CD4-positive, alpha-beta T cell treated with Interleukin-1 beta for 1 hour (primary cell): ENCODE measurements at places on chromosomes 5 and 9.

- DNase-seq = no peak
These were observed 149.7 kb upstream of the ADAMTS16 start for GRCh38 chr5:4990462-4990861.

GRCh38 chr5:53291528-53291927, 182.0 kb upstream of the MOCS2 start:
- no peak for DNase-seq

DNA sequence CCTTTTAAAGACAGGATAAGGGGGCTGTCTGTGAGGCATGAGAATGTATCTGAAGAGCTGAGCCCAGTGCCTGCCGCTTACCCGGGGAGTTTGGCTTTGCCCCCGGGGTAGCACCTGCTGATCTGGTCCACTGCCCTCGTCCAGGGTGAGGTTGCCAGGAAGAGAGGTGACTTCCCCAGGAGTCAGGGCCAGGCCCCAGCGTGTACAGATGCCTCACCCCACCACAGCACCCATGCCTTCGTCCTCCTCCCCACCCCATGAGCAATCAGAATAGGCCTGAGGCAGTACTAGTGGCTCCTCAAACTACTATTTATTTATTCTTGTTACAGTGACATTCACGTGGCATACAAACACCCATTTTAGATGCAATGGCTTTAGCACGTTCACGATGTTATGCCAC, 15.7 kb upstream of the AIF1L start:
- no peak for DNase-seq

GRCh38 chr5:79759436-79759835, 69.8 kb downstream of the CMYA5 start:
- DNase-seq = no peak

- no peak for DNase-seq
These were observed 1.0 kb downstream of the ZDHHC11 start for GRCh38 chr5:849651-850301.

- no peak for DNase-seq
These were observed 106.5 kb upstream of the LARP1 start for GRCh38 chr5:154648706-154649105.

DNA sequence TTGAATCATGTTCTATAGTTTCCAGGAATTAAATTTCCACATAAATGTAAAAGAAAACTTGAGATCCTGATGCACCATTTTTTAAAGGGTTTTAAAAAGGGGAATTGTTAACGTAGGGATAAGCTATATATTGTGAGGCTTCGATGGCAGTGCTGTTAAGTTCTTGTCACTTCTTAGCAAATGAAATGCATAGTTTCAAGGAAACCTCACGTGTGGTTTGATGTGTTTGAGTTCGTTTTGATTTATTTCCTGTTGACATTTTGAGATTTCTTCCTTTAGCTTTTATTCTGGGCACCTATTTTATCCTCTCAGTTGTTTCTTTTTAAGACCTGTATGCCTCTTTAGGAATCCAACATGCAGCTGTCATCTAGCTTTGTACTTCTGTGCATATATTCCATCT, 301.0 kb downstream of the DOCK8 start:
- DNase-seq = no peak

DNA sequence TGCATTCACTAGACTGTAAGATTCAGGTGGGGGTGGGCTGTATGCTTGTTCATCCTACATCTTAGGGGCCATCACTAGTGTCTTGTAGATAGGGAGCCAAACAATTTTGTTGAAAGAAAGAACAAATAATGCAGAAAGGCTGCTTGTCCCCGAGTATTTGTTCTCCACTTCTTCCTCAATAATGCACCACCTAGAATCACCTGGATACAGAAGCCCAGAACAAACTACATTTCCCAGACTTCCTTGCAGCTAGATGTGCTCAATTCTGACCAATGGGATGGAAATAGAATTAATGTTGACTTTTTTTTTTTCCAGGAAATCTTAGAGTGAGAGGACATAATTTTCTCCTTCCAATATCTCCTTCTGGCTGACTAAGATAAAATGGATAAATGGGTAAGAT, 38.9 kb upstream of the TNFSF8 start:
- DNase-seq = no peak

- DNase-seq = peak; percentile 56
These were observed 12.5 kb upstream of the PARP8 start for GRCh38 chr5:50653946-50654345.

DNA sequence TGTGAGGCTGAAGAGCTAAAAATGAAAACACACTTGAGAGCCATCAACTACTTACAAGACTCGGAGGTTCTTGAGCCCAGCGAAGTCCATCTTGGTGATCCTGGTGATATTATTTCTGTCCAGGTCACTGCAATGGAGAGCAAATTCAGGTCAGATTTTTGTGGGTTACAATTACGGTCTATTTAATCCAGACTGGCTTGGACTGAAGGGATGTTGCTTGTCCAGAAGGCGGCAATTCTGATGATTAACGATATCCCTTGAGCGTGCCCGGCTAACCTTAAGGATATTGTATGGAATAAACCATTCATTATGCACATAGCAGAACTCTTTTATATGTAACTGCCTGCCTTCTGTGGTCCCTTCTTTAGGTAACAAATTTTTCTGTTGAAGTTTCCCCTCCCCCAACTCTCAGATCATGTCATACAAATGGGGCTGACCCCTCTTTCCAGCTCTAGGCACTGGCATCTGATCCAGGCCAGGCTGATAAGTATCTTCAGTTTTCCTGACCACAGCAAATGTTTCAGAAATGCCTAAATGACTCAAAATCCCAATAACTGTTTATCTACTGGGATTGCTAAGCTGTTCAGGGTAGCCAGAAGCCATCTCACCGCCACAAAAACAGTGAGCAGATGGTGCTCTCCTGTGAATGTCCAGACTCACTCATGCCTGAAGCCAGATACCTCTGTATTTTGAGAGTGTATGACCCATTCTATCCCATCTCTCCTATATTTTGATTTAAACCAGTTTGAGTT, 49.4 kb downstream of the SLIT3 start:
- no peak for DNase-seq

DNA sequence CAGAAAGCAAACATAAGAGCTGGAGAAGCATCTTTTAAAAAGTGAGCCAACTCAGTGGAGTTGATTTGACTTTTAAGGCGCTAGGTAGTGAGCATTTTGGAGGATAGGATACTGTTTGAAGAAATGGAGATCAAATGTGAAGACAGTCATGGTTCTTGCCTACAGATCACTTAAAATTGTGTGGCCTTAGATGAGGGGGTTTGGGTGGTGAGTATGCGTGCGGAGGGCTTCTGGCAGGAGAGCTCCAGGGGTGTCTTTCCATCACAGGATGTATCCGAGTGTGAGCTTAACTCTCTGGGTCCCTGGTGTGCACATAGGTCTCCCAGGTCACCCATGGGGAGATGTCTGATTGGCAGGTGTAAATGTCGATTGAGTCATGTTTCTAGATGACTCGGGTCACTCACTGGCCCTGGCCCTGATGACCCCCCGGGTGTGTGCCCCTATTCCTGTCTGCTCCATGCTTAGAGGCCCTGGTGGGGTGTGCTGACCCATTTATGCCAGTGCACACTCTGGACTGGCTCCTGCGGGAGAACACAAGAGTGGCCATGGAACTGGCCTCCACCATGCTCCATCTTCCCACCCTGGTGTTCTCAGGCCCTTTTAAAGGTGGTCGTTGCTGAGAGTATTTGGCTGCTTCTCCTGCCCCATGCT, 274.4 kb downstream of the FSTL4 start:
- DNase-seq = no peak

- DNase-seq = no peak
These were observed 28.2 kb downstream of the RNF145 start for GRCh38 chr5:159181152-159181551.

DNA sequence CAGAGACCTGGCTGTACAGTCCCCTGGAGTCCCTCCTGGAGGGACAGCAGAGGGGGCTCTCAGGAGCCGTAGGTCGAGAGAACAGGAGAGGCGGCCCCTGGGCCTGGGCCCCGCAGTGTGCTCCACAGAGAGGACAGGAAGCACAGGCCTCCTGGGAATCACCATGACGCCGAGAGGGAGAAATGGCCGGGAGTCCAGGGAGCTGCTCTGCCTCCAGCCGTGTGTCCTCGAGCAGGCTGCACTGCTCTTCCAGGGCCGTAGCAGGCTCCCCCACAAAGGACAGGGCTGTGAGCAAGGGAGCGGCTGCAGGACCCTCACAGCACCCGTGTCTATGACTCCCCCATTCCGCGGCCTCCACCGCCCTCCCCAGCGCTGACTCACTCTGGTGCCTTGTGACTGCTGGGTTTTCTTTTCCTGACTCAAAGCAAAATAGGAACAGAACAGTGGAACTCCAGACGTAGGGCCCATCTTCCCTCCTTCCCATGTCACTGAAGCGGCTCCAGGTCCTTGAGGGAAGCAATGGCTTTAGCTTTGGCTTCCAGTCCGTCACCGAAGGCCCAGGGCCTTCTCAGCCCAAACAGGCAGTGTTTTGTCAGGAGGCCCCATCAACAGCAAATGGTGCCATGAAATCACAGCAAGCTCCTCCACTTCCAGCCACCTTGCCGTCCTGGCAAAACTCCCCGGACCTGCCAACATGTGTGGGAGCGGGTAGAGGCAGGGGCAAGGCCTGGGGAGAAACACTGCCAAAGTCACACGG, 114.2 kb downstream of the LHFPL2 start:
- no peak for DNase-seq

DNA sequence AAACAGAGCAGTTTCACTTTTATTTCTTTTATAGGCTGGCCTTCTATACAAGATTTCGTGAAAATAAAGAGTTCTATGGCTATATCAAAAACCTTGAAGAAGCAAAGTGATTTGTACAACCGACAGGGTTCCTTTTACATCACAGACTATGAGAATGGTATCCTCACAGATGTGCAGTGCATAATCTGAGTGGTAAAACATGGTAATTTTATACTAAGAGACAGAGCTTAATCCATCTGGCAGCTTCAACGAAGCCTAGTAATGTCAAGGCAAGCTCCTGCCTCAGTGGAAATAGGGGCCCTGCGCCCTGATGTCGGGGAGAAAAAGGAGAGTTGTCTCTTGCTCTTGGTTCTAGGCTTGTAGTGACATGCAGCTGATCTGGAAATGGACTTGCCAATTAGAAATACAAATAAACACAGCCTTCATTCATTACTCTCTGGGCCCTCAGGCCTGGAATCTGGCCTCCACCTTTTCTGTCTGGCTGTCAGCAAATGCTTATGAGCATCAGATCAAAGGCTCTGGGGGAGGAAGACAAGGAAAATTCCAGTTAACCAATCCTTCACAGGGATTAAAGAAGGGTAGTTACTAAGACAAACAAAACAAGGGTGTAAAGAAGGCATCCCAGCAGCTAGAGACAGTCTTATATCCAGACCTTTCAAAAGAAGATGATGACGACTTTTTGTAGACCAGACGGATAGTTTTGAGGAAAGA, 33.6 kb upstream of the TRIM32 start:
- DNase-seq = no peak

DNA sequence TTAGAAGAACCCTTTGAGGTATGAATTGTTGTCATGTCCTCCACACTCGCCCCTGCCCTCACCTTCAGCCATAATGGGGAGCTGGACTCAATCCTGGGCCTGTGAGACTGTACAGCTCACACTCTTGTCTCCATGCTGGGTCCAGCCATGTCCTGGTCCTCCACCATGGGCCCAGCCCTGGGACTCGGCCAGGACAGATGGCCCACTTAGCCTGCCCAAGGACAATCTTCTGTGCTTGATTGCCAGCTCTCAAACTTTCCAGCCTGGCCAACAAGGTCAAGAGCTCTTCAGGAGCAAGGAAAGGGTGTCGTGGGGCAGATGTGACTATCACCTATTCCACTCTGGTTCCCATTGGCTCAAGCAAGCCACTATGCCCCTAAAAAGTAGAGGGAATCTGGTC, 90.8 kb downstream of the HRH2 start:
- no peak for DNase-seq

DNA sequence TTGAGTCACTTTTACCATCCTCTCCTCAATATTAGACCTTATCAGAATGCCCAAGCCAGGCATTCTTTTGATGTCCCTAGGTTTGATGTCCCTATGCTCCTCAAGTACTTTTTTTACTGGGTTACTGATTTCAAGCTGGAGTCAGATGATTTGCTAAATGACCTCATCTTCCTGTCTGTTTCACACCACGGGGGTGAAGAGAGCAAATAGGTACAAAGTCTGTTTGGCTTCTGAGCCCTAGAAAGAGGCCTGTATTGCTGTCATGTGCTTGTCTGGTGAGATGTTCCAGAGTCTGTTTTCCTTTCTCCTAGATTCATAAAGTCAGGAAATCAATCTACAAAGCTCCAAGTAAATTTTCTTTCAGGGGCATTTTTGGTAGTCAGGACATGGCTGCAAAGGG, 12.7 kb upstream of the DAB2 start:
- no peak for DNase-seq

GRCh38 chr5:963673-964531, 44.7 kb upstream of the NKD2 start:
- peak; percentile 17 for DNase-seq

GRCh38 chr9:2116073-2116472, 100.9 kb downstream of the SMARCA2 start:
- DNase-seq = no peak

DNA sequence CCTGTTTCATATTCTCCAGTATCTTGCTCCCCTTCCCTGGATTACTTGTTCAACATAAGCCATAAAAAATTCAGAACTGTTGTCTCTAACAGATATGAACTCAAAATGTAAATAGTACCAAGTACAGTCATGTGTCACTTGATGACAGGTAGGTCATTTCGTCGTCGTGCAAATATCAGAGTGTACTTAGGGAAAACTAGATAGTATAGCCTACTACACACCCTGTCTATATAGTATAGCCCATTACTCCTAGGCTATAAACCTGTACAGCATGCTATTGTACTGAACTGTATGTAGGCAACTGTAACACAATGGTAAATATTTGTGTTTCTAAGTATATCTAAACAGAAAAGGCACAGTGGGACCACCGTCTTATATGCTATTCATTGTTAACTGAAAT, 39.1 kb downstream of the SMIM15 start:
- no peak for DNase-seq

DNA sequence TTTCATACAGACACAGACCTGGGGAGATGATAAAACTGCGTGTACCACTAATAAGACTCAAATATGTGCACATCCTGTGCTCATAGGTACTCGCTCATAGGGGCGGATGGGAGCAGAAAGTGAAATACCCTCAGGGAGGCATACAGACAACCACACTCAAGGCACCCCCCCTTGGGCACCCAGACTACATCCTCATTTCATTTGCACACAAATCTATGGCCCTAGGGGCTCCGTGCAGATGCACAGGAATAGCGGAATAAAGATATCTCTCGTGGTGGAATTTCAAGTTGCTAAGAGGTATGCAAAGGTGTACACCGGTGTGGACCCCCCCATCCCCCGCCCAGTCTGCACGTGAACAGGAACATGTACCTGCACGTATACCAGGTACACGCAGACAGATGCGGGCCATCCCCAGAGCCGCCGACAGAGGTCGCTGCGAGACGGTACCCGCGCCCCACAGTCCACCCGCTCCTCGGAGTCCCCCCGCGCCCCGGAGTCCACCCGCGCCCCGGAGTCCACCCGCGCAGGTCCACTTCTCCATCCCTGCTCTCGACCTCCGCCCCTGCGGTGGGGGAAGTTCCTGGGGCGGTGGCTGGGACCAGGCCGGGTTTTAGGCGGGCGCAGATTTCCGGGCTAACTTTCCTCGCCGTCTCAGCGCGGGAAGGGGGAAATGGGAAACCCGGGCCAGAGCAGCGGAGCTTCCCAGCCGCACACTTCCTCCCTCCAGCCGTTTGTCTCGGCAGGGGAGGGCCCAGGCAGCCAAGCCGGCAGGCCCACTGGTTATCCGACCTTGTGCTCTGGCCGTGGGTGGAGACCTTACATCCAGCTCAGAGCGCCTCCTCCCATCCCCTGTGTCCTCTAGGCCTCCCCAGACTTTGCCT, 1.0 kb upstream of the IL12B start:
- DNase-seq = peak; percentile 76

GRCh38 chr5:54944364-54944763, 41.0 kb downstream of the ESM1 start:
- DNase-seq = peak; percentile 64

GRCh38 chr5:81068635-81069034, 108.5 kb downstream of the RASGRF2 start:
- DNase-seq = no peak
